ENCODE measurements at places on chromosomes 16 and 17.

DNA sequence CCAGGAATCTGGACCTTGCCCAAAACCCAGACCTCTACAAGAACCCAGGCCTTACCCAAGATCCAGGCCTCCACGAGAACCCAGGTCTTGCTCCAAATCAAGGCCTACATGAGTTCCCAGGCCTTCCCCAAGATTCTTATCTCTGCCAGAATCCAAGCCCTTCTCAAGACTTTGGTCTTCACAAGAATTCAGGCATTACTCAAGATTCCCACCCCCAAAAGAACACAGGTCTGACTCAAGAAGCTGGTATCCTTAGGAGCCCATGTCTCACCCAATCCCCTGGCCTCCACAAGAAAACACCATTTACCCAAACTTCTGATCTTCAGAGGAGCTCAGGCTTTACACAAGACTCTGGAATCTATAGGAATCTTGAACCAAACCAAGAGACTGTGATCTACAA lies 2.6 kb downstream of the SPEM3 start:
- no peak for DNase-seq

GRCh38 chr16:28586466-28586865 lies 10.4 kb downstream of the SULT1A2 start:
- no peak for DNase-seq

- no peak for DNase-seq
These were observed 9.3 kb downstream of the ZNF629 start for GRCh38 chr16:30777591-30778297.

DNA sequence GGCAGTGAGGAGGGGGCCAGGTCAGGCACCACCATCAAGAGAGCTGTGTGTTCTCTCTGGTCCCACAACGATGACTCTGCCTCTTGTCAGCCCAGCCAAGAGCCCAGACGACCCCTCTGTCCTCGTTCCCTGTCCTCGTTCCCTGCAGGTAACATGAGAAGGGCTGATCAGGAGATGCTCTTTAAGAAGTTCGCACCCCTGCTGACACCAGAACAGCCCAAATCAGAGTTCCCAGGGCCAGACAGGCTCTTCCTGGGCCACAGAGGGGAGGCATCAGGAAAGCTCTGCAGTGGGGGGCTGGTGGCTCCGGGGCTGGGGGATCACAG lies 13.5 kb upstream of the DNAI2 start:
- DNase-seq: no peak

GRCh38 chr16:84672276-84673202 lies 24.2 kb downstream of the KLHL36 start:
- DNase-seq: peak; percentile 89

DNA sequence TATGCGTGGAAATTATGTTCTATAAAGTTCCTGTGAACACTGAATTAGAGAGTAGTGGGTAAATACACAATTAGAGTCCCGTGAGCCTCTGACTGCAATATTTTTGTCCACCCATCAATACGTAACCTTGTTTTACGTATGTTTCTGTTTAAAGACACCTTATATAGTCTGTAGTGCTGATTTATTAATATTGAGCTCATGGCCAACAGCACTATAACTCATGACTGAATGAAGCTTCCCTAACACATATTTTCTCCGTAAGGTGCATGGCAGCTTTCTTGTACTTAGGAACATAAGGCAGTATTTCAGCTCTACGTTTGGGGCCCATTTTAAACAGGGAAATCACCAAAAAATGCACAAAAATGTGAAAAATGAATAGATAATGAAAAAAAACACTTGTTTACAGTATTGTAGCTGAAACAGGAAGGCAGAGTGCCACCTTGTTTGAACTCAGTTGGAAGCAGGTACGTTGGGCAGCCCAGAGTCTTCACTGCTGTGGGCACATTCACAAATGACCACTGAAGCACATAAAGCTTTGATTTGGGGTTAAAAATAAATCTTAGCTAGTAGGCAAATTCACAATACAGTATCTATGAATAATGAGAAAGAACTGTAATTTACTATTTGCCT lies 108.5 kb downstream of the CNTNAP4 start:
- DNase-seq: no peak

DNA sequence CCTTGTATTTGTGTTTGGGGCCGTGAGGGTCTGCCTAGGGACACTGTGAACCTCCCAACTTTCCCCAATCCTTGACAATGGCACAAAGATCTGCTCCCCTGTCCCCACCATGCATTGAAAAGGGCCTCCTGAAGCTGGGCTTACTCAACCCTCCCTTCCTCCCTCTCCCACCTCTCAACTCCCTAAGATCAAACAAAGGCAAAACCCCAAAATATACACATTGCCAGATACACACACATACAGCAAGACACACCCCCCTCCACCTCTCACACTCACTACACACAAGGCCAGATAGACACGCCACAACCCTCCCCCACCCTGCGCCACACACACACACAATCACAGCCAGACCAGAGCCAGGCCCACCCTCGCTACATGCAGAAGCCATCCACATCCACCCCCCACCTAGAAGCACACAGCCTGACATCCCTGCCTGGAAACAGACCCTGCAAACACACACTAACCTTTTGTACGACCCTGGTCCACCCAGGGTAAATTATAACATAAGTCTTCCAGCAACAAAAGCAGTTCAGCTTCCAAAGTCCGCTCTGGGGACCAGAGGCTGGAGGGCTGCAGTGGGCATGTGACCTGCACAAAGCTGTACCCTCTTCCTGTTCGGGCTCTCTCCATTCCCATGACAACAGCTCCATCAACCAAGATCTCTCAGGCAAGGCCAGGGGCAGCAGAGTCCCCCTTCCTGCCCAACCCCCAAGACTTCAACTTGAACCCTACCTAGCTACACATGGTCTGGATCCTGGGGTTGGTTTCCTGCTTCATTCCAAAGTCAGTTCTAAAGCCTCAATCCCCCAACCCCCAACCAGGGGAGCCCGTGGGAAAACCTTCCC lies 1.9 kb downstream of the PCGF2 start:
- no peak for DNase-seq

- no peak for DNase-seq
These were observed 11.7 kb downstream of the ERN1 start for GRCh38 chr17:64117981-64118979.

DNA sequence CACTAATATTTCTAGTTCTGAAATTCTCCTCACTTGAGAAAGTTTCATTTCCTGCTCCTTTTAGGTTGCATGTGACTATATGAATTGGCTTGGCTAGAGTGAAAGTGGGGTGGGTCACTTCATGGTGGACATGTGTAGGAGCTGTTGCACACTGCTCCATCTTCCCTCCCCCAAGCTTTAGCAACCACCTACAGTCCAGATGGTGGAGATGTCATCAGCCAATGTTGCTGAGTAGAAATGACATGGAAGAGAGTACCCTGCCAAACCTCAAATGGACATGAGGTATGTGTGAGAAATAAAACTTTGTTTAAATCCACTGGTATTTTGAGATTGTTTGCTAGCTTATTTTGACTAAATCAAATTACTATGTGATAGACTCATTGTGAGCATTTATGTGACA lies 281.5 kb downstream of the CA10 start:
- DNase-seq: no peak

DNA sequence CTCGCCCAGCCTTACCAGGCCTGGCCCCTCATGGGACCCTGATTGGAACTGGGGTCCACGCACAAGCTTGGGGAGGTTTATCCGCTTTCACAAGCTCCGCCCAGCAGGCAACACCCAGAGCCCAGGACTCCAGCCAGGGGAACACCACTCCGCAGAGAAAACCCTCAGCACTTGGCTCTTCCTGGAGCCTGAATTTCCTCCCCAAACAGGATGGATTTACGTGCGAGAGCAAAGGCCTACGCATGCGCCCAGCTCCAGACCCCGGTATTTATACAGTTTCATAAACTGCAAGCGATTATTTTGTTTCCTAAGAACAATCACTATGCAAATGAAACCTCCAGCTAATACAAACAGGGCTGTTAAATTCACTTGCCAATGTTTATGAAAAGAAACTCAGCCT lies 22.8 kb downstream of the ZNF423 start:
- DNase-seq: no peak

GRCh38 chr16:10013774-10014173 lies 168.5 kb downstream of the GRIN2A start:
- no peak for DNase-seq

DNA sequence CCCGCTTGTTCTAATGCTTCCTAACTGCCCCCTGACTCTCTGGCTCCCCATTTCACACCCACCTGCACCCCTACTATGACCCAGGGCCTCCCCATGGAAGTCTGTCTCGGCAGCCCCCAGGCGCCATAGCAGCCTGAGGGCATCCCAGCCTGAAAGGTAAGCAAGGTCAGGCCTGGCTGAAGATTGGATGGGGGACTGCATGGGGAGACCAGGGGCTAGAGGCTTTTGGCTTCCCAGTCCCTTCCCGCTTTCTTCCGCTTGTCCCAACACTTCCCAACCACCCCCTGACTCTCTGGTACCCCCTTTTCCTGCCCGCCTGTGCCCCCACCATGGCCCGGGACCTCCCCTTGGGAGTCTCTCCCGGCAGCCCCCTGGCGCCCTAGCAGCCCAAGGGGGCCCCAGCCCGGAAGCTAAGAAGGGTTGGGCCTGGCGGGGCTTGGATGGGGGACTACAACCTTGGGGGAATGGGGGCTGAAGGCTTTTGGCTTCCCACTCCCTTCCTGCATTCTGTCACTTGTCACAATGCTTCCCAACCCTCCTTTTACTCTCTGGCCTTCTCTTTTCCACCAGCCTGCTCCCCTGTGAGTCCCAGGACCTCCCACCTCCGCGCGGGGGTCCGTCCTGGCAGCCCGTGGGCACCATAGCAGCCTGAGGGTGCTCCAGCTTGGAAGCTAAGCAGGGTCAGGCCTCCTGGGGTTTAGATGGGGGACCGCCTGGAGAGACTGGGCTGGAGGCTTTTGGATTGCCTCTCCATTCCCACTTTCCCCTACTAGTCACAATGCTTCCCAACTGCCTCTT lies 2288.4 kb downstream of the TP53TG3F start:
- peak; percentile 6 for DNase-seq

GRCh38 chr17:71699907-71700306 lies 420.9 kb upstream of the SOX9 start:
- DNase-seq: no peak

- DNase-seq: peak; percentile 45
These were observed 339.8 kb upstream of the PSMD7 start for GRCh38 chr16:73956587-73957494.

- DNase-seq: no peak
These were observed 1.5 kb upstream of the MTHFSD start for GRCh38 chr16:86556576-86556975.

DNA sequence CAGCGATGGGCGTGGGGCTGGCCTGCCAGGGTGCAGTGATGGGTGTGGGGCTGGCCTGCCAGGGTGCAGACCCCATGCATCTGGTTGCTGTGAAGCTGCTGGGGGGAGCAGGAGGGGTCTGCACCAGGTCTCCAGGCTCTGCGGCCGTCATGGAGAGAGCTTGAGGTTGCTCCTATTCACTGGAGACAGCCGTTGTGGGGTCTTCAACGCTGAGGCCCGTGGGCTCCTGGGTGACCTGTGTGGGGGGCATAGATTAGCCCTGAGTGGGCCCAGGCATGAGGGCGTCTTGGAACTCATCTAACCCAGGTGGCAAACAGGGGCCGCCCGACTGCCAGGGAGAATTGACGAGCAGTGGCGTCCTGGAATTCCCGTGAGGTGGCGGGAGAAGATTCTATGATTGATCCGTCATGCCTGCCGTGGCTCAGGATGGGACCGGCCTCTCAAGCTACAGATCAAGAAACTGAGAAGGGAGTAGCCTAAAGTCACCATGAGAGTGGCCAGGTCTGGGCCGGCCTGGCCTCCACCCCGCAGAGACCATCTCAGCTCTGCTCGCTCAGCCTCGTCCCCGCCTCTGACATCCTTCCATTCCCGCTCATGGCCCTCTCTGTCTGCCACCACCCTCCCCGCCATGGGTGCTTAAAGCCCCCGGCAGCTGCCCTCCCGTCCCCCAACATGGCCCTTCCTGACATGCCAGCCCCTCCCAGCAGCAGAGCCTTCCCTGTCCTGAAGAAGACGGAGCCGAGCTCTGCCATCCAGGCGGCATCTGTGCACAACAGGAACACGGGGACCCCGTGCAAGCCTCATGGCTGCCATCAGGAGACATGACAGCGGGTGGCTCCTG lies 50.7 kb upstream of the ACSF3 start:
- no peak for DNase-seq
